ENCODE measurements at places on chromosomes 3 and 15.

GRCh38 chr3:71580636-71581456, 2.7 kb downstream of the FOXP1 start:
- DNase-seq = no peak

DNA sequence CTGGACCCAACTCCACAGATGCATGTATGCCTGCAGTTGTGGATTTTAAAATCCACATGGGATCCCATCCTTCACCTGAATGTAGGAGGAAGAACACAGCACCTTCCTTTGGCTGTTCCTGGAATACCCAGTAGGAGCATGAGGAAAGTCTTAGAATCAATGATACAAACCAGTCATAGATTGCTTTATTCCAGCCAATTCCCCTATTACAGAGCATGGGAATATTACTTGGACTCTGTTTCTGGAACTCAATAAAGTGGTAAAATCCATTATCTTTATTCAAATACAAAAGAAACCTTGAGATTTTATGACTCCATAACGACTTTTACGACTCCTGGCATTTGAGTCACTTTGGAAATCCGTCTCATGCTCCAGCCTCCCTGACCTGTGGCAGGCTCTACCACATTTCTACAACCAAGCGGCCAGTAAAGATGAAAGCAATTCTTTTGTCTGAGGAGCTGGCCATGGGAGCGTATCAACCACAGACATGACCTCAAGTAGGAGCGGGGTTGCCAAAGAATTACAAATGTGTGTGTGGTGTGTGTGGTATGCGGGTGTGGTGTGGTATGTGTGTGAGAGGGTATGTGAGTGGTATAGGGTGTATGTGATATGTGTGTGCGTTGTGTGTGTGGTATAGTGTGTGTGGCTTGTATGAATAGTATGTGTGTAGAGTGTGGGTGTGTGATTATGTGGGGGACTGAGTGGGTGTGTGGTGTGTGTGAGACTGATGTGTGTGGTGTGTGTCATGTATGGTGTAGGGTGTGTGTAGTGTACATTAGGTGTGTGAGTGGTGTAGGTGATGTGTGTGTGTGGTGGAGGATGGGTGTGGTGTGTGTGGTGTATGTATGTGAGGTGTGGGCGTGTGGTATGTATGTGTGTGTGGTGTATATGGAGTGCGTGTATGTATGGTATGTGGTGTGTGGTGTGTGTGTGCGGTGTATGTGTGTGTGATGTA, 40.0 kb downstream of the ARRDC4 start:
- DNase-seq = no peak

GRCh38 chr3:37519661-37520060, 342.0 kb upstream of the CTDSPL start:
- DNase-seq = no peak

DNA sequence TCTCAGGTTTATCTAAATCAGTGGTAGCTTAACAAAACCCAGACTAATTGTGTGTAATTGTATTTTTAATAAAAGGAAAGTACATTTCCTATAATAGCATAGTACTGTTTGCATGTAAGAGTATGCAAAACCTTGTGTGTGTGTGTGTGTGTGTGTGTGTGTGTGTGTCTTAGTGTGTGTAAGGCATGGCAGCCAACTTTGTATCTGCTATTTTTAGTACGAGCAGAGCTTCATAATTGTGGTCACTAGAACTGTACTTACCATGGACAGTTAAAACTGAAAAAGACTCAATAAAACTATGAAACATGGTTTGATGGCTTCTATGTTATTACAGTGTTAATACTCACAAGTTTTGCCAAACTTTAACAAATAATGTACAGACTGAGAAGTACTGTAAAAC, 6.2 kb downstream of the P2RY1 start:
- no peak for DNase-seq

DNA sequence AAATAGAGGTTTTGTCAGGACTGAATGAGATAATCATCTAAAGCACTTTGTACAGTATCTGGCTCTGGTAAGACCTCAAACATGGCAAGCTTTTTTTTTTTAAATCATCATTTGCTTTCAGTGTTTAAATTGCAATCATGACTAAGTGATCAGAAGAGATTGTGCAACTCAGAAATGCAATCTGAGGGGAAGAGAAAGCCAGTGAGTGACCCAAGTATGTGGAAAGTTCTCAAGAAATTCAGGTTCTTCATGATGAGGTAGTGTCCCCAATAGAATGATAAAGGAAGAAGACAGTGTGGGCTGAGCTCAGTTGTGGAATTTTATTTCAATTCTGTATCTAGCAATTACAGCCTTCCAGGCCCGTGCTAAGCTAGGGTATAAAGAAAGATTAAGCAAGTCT, 132.2 kb upstream of the TBC1D5 start:
- no peak for DNase-seq

GRCh38 chr3:25476639-25477038, 48.6 kb downstream of the RARB start:
- DNase-seq = no peak

GRCh38 chr3:69032142-69032541, 18.7 kb upstream of the EOGT start:
- no peak for DNase-seq

- DNase-seq = no peak
These were observed 587.4 kb upstream of the KCNMB2 start for GRCh38 chr3:177948716-177949425.
